ENCODE measurements at places on chromosomes 16 and 17. TPM values are rescaled to one million over a fixed set of nuclear protein-coding genes. Genes with fewer than 3 reads are reported as not detected.

Gene EXOC7
- total RNA-seq: 137 TPM

Gene BBS2
- total RNA-seq: 15.8 TPM

Gene RUNDC3A
- 0.20 TPM for total RNA-seq

Gene STAT5A
- total RNA-seq: 123 TPM

Gene NME2
- total RNA-seq: 544 TPM

Gene ARSG
- 10.4 TPM for total RNA-seq

Gene GPR142
- total RNA-seq: not detected

Gene FBXL16
- total RNA-seq: 12.0 TPM
